Esophagus squamous epithelium (tissue), 5 donors: ENCODE measurements at places on chromosomes 16 and 17.
A peak's percentile ranks its signal among the peaks of the same experiment; 100 is the strongest.

DNA sequence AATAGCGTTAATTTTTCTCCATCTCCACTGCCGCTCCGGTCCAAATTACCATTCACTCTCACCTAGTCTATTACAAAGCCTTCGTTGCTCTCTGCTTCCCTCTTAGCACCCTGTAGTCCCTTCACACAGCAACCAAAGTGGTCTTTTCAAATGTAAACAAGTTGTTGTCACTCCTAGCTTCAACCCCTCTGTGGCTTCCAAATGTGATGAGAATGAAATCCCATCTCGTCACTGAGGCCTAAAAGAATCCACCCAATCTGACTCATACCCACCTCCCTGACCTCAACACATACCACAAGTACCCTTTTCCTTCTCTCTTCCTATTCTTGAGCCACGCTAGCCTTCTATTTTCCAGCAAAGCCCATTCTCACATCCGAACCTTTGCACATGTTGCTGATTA lies 2.2 kb upstream of the PELP1 start:
- DNase-seq, result no peak

GRCh38 chr16:47470810-47471209 lies 9.7 kb downstream of the PHKB start:
- DNase-seq, result no peak

GRCh38 chr17:33097411-33097810 lies 105.8 kb downstream of the SPACA3 start:
- no peak for DNase-seq

- DNase-seq, result no peak
Observed at GRCh38 chr16:89174055-89174827, 2.7 kb downstream of the CDH15 start.

DNA sequence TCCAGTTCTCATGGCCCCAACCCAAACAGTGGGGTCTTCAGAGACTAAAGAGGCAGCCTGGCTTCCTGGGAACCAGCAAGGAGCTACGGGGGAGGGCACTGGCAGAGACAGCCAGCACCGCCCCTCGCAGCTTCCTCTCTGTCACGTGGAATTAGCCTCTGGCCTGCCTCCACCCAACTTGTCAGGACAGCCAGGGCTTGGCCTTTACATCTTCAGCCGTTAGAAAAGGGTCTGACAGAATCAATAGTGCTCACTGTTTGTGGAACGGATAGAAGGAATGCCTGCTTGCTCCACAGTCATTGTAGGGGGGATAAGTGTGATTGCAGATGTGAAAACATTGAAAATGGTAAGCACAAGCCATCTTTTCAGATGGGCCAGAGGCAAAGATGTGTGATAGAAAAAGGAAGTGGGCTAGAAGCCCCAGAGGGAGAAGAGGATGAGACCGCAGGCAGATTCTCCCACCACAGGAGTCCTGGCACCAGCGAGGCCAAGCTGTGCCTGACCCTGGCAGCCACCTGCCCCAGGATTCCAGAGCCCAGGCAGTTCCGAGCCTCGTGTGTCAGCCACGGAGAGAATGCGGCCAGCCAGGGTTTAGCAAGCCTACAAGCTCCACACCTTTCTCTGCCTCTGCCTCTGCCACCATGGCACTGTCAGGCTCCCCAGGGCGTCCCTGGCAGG lies 18.6 kb downstream of the GRIN2C start:
- no peak for DNase-seq

GRCh38 chr17:41775394-41776226 lies 10.9 kb downstream of the JUP start:
- no peak for DNase-seq

- DNase-seq, result no peak
Observed at GRCh38 chr16:88634994-88635670, 3.2 kb upstream of the IL17C start.

DNA sequence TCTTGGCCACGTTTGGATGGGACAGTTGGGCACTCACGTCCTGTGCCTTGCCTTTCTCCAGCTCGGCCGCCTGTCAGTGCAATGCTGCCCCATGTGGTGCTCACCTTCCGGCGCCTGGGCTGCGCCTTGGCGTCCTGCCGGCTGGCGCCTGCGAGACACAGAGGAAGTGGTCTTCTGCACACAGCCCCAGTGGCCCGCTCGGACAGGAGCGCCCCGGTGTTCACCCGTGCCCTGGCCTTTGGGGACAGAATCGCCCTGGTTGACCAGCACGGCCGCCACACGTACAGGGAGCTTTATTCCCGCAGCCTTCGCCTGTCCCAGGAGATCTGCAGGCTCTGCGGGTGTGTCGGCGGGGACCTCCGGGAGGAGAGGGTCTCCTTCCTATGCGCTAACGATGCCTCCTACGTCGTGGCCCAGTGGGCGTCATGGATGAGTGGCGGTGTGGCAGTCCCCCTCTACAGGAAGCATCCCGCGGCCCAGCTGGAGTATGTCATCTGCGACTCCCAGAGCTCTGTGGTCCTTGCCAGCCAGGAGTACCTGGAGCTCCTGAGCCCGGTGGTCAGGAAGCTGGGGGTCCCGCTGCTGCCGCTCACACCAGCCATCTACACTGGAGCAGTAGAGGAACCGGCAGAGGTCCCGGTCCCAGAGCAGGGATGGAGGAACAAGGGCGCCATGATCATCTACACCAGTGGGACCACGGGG lies 7.1 kb downstream of the ACSF3 start:
- DNase-seq, result no peak

DNA sequence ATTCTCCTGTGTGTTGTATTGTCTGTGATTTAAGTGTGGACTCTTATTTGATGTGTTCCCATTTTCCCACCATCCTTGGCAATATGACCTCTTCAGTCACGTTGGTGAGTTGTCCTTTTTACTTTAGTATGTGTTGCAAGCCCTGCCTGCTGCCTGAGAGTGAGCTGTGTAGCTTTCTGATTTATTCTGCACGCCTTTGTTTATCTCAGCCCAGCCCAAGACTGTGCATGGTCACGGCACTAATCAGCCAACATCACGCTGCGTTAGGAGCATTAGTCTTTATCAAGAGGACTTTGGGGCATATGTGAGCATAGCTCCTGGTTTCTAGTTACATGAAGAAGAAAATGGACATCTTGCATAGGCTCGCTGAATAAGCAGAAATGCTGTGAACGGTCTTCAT lies 6.0 kb downstream of the TOM1L1 start:
- no peak for DNase-seq

DNA sequence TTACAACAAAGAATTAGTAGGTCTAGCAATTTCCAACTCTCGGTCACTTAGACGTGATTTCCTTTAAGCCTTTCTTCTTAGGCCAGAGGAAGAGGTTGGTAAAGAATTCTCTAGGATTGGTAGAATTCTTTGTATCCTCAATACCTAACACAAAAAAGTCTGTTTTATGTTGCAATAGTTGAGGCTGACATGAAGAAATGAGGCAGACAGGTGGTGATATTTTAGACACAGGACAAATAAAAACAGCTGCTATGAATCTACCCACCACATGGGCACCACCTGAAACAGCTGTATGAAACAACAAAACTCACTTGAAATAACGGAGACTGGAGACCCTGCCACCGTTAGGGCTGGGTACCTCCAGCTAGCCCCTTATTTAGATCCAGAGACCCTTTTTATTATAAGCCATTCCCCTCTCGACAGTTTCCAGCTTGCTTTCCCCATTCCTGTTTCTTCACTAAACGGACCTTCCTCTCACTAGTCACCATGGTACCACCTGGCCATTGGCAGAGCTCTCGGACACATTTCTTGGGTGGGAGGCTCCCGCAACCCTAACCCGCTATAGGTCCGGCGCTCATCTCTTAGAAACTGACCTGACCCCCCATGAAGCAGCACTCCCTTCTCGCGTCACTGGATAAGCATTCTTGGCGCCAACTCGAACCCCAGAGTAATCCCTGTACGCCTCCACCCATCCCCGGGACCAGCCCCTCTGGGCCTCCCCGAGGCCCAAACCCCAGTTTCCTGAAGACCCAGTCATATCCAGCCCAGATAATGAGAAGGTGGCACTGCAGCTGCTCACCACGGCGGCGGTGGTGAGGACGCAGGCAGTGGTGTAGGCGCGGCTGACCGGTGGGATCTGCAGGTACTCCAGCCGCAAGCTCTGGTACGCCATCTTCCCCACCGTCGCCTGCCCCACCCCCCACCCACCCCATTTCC lies at the start of gene DERL2:
Gene DERL2 (minus strand): TSS at position 909 of the 936 bp plus-strand sequence. CDS start 17 bp downstream, at position 892.
- peak; percentile 56 for DNase-seq

GRCh38 chr17:55063885-55064874 lies 95.6 kb downstream of the STXBP4 start:
- DNase-seq, result no peak

GRCh38 chr16:35187665-35188225 lies 1728.3 kb downstream of the TP53TG3F start:
- DNase-seq, result no peak

DNA sequence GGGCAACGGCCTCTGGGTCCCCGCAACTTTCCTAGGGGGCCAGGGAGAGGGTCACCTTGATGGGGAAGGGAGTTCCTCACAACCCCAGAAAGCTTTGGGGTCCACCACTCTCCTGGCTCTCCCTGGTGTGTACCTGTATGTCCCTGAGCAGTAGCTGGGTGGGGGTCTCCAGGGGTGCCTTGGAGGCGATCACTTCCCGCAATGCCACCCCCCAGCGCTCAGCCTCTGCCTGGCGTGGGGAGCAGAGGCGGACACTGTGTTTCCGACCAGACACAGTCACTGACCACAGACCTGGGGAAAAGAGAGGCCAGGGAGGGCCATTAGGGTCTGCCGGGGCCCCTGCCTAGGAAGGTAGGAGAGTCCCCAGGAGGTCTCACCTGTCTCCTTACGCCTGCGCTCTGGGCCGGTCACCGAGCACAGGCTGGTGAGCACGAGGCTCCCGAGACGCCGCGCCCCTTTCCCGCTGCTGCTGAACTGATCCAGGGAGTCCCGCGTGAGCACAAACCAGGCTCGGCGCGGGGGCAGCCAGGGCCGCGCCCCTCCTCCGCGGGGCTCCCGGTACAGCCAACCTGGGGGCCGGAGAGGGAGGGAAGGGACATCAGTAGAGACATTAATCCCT lies 3.4 kb downstream of the PLEKHH3 start:
- DNase-seq, result no peak

- DNase-seq, result no peak
Observed at GRCh38 chr17:44219108-44219615, 313 bp downstream of the UBTF start.

DNA sequence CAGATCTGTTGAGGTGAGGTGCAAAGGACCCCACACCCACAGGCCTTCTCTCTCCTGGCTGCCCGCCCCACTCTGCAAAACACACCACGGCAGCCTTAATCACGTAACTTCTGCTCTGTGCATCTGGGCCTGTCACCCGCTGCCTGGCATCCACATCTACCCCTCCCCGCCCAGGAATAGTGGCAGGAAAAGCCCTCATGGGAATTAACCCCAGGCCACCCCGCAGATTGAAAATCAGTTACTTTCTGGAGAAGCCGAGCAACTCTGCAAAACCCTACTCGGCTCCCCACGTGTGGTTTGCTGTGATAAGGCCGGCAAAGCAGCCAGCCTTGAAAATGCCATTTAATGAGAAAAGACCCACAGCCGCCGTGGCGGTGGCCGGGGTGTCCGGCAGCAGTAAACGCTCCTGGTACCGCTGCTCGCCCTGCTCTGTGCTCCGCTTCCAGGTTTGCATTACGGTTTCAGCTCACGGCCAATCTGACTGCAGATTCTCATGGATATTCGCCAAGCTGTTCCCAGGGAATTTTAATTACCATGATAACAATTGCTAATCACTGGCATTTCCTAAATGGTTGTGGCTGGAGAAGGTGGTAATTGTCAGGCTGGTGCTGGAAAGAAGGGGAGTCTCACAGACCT lies 78.0 kb upstream of the DOC2B start:
- no peak for DNase-seq

DNA sequence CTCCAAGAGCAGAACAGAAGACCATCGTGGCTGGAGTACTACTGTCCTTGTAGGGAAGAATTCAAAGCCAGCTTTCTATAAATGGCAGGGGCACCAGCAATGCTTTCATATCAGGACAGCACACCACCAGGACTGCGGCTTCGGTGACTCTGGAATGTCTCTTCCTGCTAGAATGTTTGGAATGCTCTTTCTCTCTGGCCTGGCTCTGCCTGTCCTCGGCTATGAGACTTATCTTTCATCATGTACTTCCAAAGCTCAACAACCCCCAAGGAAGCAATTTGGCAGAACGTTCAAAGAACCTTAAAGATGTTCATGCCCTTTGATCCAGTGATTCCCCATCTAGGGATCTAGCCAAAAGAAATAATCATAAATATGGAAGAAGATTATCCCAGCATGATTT lies 52.7 kb upstream of the NOG start:
- DNase-seq, result no peak

DNA sequence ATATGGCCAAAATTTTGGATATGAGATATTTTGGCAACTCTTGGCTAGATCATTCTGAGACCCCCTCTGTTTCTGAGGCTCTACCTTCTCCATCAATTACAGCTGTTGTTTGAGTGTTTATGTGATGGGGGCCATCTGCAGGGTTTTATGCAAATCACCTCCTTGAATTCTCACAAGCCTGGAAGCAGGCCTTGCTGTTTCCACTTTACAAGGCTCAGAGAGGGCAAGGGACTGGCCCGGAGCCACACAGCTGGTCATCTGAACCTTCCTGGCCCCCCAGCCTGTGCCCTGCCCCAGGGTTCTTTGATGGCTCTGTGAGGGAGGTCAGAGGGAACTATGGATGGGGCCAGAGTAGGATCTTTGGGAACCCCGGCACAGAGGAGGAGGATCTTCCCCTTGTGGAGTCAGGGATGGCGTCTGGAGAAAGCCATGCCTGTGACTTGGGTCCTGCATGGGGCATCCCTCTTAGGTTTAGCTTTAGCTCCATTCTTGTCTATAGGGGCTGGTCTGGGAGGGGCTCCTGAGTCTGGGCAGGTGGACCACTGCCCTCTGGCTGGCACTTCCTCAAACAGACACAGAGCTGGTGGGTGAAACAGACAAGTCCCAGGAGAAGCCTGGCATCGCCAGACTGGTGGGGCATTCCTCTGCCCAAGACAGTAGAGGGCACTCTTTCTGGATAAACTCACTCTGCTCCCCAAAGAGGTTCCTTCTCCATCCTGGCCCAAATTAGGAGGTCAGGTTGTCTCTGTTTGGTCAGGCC lies 26.2 kb downstream of the IL21R start:
- DNase-seq, result no peak

GRCh38 chr17:44200478-44201155 lies 933 bp upstream of the ATXN7L3 start:
- no peak for DNase-seq

GRCh38 chr17:74226252-74226651 lies 12.9 kb downstream of the TTYH2 start:
- no peak for DNase-seq

- no peak for DNase-seq
Observed at GRCh38 chr16:11950388-11950787, 8.5 kb upstream of the NPIPB2 start.
